ENCODE measurements at places on chromosomes 7 and 10.
A peak's percentile ranks its signal among the peaks of the same experiment; 100 is the strongest.

GRCh38 chr7:45682836-45683555 is 108.8 kb downstream of the ADCY1 start:
- no peak for DNase-seq

GRCh38 chr10:86520871-86521677 is 518 bp downstream of the WAPL start:
- peak; percentile 60 for DNase-seq

- no peak for DNase-seq
These were observed 88.6 kb downstream of the GPAM start for GRCh38 chr10:112094984-112095383.

DNA sequence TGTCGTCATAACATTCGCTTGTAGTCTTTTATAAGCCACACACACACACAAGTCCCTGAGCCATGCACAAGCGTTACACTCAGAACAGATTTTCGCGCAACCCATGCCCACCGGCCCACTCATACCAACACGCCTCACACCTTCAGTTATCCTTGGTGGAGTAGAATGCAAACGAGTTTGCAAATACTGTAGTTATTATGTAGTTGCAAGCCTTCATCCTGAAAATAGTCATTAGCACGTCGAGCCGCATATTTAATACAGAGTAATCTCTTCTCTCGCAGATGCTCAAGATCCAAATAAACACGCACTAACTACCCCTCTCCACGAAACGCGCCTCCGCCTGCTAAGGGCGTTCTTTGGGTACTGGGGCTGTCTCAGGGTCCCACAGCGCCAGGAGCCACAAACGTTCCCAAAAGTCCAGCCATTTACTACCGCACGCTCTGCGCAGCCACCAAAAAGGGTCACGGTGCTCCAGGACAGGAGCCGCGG is 1.8 kb downstream of the NKX2-3 start:
- no peak for DNase-seq

DNA sequence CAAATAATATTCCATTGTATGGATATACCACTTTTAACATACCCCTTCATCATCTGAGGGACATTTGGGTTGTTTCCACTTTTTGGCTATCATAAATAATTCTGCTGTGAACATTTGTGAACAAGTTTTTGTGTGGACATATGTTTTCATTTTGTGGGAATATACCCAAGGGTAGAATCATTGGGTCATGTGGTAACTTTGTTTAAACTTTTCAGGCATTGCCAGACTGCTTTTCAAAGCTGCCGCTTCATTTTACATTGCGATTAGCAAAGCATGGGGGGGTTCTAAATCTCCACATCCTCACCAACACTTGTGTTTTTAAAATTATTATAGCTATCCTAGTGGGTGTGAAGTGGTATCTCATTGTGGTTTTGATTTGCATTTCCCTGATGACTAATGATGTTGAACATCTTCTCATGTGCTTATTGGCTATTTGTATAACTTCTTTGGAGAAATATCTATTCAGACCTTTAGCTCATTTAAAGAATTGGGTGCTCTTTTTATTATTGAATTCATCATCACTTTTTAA is 8.4 kb upstream of the HHEX start:
- no peak for DNase-seq

DNA sequence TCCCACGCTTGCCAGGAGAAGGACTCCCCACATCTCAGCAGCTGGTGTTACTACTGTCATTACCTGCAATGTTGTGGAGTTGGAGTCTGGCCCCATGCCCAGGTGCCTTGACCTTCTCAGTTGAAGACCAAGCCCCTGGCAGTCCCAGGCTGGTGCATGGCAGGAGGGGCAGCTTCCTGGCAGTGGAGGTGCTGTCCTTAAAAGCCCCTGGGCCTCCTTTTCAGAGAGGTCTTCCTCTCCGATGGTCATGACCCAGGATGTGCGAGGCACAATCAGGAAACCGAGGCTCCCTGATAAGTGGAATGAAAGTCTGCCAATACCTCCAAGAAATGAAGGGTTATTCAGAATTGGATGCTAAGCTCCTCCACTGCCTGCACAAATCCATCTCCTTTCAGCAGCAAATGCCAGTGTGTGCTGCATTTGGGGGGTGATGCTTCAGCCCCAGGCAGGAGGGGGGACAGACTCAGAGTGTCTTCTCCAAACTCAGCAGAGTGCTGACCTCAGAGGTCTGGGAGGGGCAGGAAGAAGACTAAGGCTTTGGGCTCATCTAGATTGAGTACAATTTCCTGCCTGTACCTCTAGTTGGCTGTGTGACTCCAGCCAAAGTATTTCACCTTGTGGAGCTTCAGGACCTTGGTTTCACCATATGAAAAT is 97.0 kb upstream of the DDC start:
- peak; percentile 6 for DNase-seq

- peak; percentile 28 for DNase-seq
These were observed 230.7 kb downstream of the VTI1A start for GRCh38 chr10:112677689-112678088.

GRCh38 chr7:131897790-131898165 is 341.4 kb upstream of the PODXL start:
- no peak for DNase-seq

DNA sequence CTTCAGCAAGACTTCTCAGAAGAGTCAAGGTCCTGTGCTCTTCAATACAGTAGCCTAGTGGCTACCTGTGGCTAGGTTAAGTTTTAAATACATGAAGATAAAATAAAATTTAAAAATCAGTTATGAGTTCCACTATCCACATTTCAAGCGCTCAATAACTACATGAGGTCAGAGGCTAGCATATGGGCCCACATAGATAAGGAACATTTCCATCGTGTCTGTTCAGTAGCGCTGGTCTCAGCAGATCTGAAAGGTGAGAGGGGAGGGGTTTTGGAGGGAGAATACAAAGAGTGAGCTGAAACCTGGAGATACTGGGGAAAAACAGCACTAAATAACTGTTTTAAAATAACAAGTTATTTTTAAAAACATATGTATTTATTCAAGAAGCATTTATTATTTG is 219.0 kb downstream of the TRIL start:
- no peak for DNase-seq

- no peak for DNase-seq
These were observed 725.3 kb upstream of the FZD8 start for GRCh38 chr10:36367362-36367761.

GRCh38 chr7:701086-701671 is 25.3 kb upstream of the DNAAF5 start:
- no peak for DNase-seq

DNA sequence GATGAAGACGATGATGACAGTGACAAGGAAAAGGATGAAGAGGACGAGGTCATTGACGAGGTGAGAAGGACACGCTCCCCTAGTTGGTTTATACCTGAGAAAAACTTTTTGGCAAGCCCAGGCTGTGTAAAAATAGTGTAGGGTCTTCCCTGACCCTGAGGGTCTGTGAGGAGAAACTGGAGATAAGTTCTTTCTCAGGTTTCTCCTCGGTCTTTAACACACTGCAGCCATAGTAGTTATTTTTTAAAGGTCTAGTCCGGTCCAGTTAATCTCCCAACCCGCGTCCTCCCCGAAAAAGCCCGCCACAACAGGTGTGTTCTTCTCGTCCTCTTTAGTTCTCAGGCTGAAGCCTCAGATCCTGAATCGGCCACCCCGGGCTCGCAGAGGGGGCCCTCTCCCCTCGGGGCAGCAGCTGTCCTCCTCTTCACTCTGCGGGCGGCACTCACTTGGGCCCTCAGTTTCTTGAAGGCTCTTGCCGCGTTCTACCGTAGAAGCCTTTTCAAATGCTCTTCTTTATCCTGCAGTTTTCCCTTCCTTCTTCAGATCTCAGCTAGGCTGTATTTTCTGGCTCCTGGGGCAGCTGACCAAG is 411 bp downstream of the BCCIP start:
- peak; percentile 19 for DNase-seq

DNA sequence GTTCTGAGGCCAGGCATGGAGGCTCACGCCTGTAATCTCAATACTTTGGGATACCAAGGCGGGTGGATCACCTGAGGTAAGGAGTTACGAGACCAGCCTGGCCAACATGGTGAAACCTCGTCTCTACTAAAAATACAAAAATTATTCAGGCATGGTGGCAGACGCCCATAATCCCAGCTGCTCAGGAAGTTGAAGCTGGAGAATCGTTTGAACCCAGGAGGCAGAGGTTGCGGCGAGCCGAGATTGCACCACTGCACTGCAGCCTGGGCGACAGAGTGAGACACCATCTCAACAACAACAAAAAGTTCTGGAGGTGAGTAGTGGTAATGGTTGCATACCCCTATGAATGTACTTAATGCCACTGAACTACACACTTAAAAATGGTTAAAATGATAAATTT is 60.3 kb upstream of the SP4 start:
- DNase-seq: no peak

DNA sequence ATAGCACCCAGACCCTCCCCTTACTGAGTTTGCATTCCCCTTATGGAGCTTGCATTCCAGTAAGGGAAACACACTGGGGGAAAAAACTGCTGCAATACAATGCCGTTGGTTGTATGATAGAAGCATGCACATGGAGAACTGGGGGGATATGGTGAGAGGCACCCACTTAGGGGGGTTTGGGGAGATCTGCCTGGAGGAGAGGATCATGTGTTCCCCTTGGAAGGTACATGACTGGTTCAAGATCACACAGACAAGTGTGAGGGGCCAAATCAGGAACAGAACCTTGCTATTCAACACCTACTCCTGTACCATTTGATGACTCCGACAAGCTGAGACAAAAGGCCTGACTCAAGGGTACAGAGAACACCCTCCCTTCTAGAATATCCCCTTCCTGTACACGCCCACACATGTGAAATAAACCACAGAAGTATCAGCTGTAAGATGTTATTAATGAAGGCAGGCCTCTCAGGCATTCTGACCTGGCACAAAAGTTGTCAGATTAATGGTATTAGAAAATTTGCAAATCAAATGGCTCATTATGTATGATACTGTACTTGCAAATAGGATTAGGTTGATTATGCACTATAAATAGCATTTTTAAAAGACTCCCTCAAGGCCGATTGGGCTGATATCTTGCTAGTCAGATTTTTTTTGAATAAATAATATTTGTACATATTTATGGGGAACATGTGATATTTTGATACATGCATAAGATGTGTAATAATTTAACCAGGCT is 122.2 kb downstream of the NPY start:
- DNase-seq: peak; percentile 4

- DNase-seq: no peak
These were observed 88.8 kb upstream of the INSIG1 start for GRCh38 chr7:155208681-155209477.

- no peak for DNase-seq
These were observed 15.1 kb downstream of the TTYH3 start for GRCh38 chr7:2646680-2647571.

- DNase-seq: peak; percentile 82
These were observed 26.7 kb downstream of the CREB3L2 start for GRCh38 chr7:137975221-137975620.

- no peak for DNase-seq
These were observed 161.2 kb downstream of the GRK5 start for GRCh38 chr10:119368581-119368980.

- no peak for DNase-seq
These were observed 236.0 kb downstream of the WDR11 start for GRCh38 chr10:121087129-121087528.

DNA sequence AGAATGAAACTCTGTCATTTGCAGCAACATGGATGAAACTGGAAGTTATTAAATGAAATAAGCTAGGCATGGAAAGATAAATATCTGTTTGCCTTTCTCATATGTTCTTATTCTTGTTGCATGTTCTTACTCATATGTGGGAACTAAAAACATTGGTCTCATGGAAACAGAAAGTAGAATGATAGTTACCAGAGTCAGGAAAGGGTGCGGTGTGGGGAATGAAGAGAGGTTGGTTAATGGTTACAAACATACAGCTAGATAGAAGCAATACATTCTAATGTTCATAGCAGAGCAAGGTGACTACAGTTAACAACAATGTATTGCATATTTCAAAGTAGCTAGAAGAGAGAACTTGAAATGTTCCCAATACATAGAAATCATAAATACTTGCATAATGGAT is 105.1 kb downstream of the FAM107B start:
- no peak for DNase-seq

DNA sequence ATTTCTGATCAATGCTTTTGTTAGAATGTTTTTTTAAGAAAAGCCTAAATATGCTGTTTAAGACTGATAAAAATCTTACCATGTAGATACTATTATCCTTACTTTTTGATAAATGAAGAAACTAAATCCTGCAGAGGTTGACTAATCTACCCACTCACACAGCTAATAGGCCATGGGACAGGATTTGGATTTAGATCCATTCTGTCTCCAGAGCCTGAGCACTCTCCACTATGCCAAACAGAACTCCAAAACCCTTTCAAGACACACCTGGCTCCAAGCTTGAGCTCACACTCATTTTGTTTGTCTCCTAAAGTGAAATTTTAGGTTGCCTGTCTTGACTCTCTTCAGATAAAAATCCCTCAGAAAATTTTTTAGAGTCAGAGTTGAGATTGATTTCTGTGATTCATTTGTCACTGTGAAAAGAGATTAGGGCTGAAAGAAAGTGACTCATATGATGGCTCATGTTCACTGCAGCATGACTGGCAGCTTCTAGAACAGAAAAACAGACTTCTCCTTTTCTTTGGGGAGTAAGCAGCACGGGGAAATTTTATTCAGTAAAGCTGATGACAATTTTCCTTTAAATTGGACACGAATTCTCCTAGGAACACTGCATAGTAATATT is 132.3 kb upstream of the POT1 start:
- peak; percentile 65 for DNase-seq

- no peak for DNase-seq
These were observed 12.6 kb downstream of the CPA2 start for GRCh38 chr7:130279286-130279685.

- DNase-seq: no peak
These were observed 3.2 kb downstream of the TRPV6 start for GRCh38 chr7:142882338-142882678.

DNA sequence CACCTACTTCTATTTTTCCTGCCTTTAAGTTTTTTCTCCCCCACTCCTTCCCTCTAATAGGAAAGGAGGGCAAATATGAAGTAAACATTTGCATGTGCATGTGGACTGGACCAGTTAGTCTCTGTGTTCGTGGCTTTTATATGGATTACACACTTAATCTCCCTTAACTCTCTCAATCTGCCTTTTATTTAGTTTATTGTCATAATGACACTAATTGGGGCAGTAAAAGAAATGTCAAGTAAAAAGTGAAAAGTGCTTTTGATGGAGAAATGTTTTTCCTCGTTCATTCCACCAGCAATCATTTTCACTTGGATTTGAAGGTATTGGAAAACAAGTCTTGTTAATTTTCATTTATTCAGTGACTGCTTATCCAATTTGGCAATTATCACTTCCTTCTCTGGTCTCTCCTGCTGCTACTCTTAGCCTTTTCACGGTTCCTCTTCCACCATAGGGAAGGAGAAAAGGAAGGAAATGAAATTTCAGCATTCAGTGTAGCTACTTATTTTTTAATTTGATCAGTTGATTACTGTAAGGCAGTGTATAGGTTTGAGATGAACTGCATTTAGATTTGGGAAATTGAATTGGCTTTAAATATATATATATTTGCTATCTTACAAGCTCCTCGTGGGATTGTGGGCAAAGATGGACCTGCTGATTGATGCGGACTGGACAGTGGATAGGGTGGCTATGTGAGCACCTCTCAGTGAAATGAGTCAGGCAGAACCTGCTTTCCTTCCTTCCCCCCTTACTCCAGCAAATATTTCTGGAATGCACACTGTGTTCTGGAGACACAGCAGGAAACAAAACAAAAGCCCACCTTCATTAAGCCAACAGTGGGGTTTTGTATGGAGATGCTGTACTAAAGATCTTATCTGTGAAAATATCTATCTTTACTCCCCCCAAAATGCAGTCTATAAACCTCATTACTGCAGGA is 77.5 kb downstream of the LRRC4 start:
- no peak for DNase-seq

Data from choroid plexus epithelial cell (primary cell).